ENCODE measurements at places on chromosomes 2 and 18. TPM values are rescaled to one million over a fixed set of nuclear protein-coding genes. Genes with fewer than 3 reads are reported as not detected.

The NYAP2 gene
- total RNA-seq: not detected

DNA sequence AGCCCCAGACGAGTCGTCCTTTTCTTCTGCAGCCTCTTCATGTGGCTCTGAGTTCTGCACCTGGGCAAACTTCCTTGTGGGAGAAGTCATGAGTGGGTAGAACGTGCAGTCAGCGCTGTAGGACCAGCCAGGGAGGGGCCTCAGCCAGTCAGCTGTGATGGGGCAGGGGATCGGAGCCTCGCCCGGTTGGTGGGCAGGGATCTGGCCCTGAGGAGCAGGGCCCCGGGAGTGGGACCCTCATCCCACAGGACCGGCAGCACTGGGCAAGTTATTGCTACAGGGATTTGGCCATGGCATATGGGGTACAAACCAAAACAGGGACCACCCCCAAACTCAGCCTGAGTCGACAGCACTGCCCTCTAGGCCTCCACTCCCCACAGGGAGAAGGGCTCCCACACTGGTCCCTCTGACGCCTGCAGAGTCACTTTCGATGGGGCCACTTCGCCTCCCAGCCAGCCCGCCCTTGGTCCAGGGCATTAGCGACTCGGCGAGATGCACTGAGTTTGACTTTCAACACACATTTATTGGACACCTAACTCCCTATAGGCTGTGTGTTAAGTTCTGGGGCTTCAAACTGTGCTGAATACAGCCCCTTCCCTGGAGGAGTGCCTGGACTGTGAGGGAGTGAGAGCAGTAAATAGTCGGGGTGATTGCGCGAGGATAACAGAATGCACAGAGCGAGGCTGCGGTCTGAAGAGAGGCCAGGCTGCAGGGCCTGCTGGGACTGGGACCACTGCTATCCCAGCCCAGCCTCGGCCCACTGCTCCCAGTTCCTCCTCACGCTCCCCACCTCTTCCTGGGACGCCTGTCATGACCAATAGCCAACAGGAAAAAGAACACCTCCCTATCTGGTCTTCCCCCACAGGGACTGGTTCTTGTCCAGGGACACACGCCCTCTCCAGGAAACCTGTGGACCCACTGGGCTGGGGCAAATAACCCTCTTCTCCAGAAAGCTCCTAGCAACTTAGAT lies 55.9 kb downstream of the SDC1 start:
- no peak for DNase-seq

DNA sequence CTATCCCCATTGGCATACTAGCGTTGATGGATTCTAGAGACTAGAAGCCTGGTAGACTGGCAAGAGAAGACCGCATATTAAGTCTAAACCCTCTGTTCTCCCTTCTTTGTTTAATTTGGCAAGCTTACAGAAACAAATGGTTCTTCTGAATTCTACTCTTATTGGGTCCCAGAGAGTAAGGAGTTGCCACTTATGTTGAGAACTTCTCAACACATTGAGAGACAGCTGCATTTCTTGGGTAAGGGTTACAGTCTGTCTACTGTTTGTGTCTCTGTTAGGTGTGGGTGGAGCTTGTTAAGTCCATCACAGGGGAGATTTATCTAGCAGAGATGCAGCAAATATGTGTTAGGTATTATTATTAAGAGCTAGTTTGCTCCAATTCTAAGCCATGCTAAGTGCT lies 435.8 kb upstream of the MEIS1 start:
- no peak for DNase-seq

GRCh38 chr18:24019641-24020331 lies 5.2 kb downstream of the TTC39C start:
- DNase-seq: no peak

GRCh38 chr2:165790466-165790865 lies 3.6 kb downstream of the GALNT3 start:
- no peak for DNase-seq

- no peak for DNase-seq
Observed at GRCh38 chr18:36811430-36811829, 17.4 kb downstream of the TPGS2 start.

Data from left ventricle myocardium inferior (tissue), 1 donor.